ENCODE measurements at places on chromosomes 4 and X.

DNA sequence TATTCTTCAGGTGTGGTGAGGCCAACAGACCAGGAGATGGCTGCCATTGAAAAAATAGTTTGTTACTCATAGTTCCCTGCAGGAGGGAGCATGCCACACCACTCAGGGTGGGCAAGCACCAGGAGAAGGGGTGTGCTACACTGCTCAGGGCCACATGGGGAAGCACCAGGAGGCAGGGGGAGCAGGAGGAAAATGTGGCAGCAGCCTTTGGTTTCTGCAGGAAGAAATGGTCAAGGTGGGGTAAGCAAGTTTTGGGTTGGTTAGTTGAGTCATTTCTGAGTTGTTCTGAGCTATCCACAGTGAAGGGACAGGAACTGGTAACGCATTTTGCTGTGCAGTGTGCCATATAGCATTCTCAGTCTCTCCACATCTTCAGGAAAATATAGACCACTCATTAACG is 23.8 kb downstream of the FGFBP1 start:
- no peak for DNase-seq

DNA sequence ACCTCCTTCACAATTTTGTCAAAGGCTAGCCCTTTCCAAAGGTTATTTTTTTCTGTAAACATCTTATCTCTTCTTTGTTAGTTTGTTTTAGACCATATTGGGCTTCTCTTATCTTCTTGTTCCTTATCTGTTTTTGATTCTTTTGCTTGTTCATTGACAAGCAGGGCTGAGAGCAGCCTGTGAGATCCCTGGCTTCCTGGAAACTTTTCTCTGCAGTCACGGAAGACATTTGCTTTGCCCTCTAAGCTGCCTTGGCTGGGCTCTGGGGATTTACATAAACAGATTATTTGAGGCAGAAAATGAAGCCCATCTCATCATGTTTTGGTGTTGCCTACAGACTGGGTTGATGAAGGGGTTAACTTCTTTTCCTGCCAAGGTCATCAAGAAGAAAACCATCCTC is 157.4 kb upstream of the AMOT start:
- no peak for DNase-seq

DNA sequence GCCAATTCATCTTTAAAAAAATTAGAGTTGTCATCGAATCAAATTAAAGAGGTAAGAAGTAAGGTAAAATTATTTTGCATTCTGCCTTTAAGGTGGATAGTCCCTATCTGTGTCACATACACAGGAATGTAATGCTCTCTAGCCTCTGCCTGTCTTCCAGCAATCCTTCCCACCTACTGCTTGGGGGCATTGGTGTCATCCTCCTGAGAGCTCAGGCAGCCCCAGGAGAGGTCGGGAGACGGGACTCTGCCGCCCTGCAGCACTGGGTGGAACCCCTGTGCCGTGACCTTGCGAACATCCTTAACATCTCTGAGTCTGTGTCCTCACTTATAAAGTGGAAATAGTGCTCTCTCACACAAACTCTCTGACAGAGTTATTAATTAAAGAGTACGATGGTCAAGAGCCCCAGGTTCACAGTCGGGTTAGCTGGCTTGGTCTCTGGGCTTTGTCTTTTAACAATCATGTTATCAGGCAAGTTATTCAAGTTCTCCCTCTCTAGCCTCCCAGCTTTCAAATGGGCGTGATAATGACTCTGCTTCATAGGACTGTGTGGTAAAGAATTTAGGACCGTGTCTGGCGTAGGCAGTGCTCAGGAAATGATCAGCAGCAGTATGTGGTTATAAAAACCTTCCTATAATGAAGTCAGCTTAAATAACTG is 10.2 kb downstream of the TLR3 start:
- no peak for DNase-seq

GRCh38 chr4:18435781-18436180 is 414.2 kb upstream of the LCORL start:
- DNase-seq = no peak

- DNase-seq = no peak
Measured at GRCh38 chrX:51824061-51824460, 69.4 kb upstream of the MAGED1 start.

DNA sequence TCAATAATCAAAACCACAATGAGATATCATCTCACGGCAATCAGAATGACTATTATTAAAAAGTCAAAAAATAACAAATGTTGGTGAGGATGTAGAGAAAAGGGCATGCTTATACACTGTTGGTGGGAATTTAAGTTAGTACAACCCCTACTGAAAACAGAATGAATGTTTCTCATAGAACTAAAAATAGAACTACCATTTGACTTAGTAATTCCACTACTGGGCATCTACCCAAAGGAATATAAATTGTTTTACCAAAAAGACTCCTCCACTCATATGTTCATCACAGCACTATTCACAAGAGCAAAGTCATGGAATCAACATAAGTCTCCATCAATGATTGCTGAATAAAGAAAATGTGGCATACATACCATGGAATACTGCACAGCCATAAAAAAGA is 278.1 kb upstream of the ARSJ start:
- no peak for DNase-seq

All from NCI-H1092 (cell line).